ENCODE measurements at places on chromosomes 11 and 22. TPM values are rescaled to one million over a fixed set of nuclear protein-coding genes. Genes with fewer than 3 reads are reported as not detected.

RBX1 gene
- total RNA-seq: 51.7 TPM

SLC5A1 gene
- not detected for total RNA-seq

SPDYC gene
- not detected for total RNA-seq

NXPE4 gene
- not detected for total RNA-seq

APOBEC3G gene
- 27.8 TPM for total RNA-seq

TCN1 gene
- total RNA-seq: 3.3 TPM

CCDC87 gene
- total RNA-seq: 0.55 TPM

C1QTNF4 gene
- total RNA-seq: 1.4 TPM

TMPRSS13 gene
- 1.9 TPM for total RNA-seq

OMP gene
- 9.6 TPM for total RNA-seq

OR52I2 gene
- total RNA-seq: not detected

CCDC81 gene
- total RNA-seq: 1.0 TPM

TEX12 gene
- total RNA-seq: 0.68 TPM
